ENCODE measurements at places on chromosomes 2 and 18.

GRCh38 chr2:95059656-95060370 is 34.3 kb downstream of the MAL start:
- DNase-seq, result no peak

DNA sequence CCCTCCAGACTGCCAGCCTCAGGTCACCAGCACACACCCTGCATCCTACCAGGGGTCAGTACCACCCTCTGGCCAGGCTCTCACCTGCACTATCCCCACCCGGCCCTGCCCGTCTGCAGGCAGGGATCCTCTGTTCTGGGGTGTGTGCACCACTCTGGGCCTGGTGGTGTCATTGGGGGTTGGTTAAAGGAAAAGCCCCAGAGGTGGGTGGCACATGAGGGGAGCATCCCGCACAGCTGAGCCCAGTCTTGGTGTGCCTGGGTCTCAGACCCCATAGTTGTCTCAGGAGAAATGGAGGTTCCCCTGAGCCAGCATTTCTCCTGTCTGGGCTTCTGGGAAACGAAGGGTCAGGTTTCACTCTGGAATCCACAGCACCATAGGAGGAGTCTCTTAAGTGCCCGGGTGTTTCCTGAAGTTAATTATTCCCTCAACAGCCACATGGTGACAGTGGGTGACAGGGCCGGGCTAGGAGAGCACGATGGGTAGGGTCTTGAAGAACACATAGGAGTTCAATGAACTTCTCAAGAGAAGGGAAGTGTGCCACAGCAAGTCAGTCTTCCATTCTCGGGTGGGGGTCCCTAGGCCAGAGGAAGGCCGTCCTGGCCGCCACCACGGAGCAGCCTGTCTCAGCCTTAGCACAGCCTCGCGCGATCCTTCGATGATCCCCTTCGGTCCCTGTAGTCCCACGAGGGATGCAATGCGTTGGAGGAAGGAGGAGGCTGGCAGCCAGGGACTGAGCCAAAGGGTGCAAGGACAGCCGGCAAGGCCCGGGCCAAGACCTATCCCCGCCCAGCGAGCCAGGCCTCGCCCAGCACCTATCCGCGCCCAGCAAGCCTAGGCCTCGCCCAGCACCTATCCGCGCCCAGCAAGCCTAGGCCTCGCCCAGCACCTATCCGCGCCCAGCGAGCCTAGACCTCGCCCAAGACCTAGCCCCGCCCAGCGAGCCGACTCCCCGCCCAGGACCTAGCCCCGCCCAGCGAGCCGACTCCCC is 1.1 kb upstream of the FARP2 start:
- peak; percentile 96 for DNase-seq

DNA sequence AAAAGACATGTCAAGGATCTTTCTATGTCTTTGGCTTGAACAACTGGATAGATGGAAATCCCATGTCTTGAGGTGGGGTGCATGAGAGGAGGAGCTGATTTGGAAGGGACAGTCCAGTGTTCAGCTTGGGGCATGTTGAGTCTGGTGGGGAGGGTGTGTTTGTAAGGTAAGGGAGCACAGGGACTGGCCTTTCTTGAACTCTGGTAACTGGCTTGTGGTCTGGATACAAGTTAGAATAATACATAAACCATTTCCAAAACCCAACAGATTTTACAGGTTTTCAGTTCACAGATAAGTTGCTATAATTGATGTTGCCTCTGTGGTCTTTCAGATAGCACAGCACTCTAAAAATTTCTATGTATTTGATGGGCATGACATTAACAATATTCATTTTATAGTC is 24.2 kb downstream of the RHBDD1 start:
- no peak for DNase-seq

DNA sequence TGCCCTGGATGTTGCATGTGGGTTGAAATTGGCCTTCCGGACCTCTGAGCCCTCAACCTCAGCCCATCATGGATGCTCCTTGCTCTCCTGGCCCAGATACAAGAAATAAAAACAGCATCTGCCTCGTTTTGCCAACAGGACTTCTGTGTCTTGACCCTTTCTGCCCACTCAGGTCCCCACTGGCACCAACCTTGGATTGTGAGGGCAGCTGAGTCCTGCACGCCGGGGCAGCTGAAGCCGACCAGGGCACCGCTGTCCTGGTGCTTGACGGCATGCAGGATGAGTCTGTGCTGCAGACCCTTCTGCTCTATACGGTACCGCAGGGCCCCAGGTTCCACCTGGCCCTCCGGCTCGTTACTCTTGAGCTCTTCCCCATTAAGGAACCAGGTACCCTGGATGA is 4.7 kb downstream of the OBSL1 start:
- no peak for DNase-seq

DNA sequence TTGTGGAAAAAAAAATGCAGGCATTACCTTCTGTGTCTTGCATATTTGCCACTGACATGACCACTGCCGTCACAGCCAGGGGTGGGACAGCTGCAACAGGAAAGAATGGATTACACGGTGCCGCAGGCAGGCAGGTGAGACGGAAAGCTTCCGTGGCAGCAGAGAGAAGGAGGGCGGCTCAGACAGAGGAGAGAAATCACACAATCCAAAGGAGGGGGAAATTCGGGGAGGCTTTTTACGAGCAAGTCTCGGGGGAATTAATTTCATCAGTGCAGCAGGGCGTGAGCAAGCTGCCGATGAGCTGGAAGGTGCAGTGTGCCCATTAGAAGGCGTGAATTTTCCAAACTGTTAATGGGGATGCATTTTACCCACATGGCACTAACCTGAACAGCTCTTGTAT is 234.8 kb upstream of the PXDN start:
- no peak for DNase-seq

GRCh38 chr2:149908726-149909683 is 321.4 kb upstream of the MMADHC start:
- no peak for DNase-seq

- no peak for DNase-seq
Measured at GRCh38 chr2:66477135-66477842, 42.4 kb downstream of the MEIS1 start.

GRCh38 chr18:13549880-13550232 is 176.5 kb downstream of the FAM210A start:
- no peak for DNase-seq

DNA sequence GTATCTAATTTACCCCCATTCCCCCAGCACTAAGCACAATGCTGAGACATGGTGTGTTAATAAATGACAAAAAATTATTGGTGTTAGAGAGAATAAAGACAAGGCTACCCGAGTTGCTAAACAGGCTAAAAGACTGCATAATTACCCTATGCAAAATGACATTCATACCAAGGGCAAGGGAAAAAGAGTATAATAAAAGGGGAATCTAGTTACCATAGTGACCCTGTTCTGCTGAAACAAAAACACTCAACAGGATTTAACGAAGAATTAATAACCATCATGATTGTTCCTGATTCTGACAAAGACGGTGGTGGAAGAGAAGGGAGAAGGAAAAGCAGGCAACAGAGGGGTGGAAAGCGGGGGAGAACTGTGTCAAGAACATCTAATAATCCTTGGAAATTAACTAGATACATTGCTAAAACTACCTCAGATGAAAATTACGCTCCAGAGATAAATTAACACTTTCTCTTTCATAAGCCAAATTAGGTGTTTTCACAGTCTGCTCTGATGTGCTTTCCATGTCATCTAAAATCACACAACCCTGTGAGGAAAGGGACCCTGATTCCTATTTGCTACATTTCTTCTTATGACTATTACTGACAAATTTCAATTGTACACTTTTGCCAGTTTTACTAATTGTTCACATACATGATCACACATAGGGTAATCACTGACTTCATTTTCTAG is 25.5 kb downstream of the TTR start:
- no peak for DNase-seq

DNA sequence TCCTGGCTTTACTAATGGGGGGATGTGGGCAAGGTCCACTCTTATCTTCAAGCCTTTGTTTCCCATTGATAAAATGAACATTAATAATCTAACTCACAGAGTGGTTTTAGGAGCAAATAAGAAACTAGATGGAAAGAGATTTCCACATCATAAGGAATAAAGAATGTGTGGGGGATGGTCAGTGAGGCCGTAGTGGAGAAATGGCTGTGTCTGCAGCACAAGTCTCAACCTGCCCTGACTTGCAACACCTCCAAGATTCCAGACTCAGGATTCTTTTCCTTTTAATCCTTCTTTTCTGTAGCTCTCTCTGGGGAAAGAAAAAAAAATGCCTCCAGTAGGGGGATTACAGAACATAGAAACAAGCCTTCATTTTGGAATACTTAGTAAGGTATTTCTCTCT is 124.2 kb upstream of the MEX3C start:
- no peak for DNase-seq

DNA sequence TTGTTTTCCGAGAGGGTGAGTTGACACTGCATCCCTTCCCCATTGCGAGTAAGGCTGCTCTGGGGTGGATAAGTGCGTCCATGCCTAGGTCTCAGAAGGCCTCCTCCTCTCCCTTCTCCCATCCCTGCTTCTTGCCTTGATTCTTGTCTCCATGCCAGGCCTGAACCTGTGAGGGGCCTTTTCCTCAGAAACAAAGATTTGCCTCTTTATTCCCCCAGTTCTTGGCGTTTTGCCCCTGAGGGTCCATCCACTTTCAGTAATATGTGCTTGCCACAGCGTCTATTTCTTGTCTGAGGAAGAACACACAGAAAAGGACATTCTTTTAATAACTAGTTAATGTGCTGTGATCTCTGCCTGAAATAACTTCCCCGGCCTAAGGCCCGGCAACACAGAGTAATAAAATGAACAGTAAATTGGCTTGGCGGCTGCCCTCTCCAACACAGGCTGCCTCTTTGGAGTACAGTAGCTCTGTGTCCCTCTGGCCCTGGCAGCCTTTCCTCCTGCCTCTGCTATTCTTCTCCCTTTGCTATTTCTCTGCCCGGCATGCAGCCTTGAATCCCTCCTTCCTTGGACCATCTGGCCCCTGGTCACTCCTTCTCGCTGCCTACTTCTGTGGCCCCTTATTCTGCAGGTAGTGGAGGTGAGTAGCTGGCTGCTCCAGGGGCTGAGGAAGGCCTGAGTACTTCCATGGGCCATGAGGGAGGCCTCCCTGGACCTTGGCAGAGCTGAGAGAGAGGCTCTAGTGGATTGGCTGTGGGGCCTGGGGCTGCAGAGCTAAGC is 4.4 kb downstream of the EHD3 start:
- DNase-seq, result no peak

GRCh38 chr2:4098137-4098536 is 394.8 kb downstream of the DCDC2C start:
- no peak for DNase-seq

DNA sequence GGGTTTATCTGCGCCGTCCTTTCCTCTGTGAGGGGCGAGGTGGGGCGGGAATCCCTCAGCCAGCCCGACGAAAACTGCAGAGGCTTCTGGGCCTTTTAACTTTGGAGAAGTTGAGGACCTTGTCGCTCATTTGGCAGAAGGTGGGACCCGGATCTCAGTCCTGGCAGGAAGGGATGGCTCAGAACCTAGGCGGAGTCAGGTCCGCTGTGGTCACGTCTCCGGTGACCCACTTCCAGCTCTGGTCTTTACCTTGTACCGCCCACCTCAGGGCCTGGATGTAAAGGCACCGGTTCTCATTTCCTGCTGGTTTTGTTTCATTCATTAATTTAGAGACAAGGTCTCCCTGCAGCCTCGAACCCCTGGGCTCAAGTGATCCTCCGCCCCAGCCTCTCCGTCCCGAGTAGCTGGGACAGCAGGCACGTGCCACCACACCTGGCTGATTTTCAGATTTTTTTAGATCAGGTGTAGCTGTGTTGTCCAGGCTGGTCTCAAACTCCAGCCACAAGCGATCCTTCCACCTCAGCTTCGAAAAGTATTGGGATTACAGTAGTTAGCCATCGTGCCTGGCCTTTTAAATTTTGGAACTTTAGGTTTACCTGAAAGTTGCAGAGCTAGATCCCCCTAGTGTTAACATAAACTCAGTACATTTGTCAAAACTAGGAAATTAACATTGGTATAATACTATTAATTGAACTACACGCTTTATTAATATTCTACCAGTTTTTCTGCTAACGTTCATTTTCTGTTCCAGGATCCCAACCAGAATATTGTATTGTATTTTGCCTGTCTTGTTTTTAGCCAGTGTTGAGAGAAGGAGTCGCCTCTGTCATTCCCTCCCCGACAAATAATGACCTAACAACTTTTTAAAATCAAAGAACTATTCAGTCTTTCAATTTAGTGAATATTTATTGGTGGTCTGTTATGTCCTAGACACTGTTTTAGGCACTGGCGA is 852 bp downstream of the POLI start:
- no peak for DNase-seq

DNA sequence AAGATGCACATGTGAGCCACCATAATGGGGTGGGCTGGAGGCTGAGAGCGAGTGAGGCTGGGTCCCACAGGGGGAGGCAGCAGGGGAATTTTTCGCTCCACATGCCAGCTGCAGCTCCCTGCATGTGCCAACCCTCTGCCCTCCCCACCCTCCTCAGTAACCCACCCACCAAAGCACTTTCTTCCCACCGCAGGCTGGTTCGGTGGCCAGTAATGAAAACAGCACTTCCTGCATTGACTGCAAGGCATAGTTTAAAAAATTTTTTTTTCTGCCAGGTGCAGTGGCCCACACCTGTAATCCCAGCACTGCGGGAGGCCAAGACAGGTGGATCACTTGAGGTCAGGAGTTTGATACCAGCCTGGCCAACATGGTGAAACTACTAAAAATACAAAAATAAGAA is 147.5 kb upstream of the TTC39C start:
- DNase-seq, result no peak

GRCh38 chr2:108271691-108272253 is 16.9 kb upstream of the SULT1C2 start:
- no peak for DNase-seq

- no peak for DNase-seq
Measured at GRCh38 chr2:213476641-213477040, 192.4 kb downstream of the SPAG16 start.

All from BE2C (cell line).